CD8-positive, alpha-beta memory T cell (primary cell): ENCODE measurements at places on chromosomes 13 and 19.

GRCh38 chr13:69331245-69331644, 776.4 kb upstream of the ATXN8OS start:
- H3K36me3 ChIP-seq: no peaks in the 10 kb centered on the region
- no peak overlapping the region for H3K27ac ChIP-seq
- DNase-seq: no peak
- no peaks in the 10 kb centered on the region for H3K27me3 ChIP-seq
- H3K4me1 ChIP-seq: no peaks in the 10 kb centered on the region
- H3K4me3 ChIP-seq: no peak overlapping the region

DNA sequence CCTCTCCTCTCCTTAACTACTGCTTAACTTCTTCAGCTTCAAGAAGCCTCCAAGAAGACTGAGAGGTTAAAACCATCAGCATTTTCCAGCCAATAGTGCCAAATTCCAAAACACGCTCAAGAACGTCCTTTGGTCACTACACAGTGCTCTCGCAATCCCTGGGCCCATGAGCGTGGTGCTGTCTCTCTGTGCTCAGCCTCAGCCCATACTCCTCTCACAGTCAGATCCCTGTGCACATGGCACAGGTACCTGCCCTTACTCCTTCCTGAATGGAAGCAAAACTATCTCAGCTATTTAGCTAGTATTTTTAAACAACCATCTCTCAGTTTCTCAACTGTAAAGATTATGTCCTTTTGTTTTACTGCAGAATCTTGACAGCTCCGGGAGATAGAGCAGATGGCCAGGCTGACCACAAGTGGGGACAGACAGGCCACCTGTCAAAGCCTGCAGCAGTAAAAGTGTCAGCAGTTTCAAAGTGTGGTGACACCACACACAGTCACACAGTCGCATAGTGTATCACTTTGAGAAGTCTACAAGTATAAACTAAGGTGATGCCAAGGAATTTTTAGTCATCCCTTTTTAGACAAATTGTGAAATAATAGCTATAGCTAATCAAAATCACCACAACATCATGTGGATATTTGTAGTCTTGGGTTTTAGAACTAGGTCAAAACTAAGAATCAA, 35.7 kb downstream of the DZIP1 start:
- no peak for DNase-seq
- H3K27ac ChIP-seq: no peak overlapping the region
- no peaks in the 10 kb centered on the region for H3K36me3 ChIP-seq
- H3K27me3 ChIP-seq: peaks cover 1% of the 10 kb centered on the region
- no peaks in the 10 kb centered on the region for H3K4me1 ChIP-seq

DNA sequence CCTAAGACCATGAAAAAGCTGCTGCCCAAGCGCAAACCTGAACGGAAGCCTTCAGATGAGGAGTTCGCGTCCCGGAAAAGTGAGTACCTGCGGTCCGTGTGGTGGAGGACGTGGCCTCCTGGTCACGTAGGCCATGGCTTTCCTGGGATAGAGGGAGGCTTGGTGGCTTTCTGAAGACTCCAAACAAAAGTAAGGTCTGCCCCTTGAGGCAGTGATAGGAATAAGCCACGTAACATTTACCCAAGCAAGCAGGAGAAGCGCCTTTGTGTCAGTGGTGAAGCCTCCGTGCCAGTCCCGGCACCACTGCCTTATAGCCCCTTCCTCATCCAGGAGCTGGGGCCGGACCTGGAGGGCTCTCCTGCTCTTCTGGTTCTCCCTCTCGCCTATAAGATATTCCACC, 34.3 kb upstream of the TEX29 start:
- no peak for DNase-seq
- no peak overlapping the region for H3K4me3 ChIP-seq
- no peaks in the 10 kb centered on the region for H3K4me1 ChIP-seq
- no peaks in the 10 kb centered on the region for H3K27me3 ChIP-seq
- peaks cover 33% of the 10 kb centered on the region for H3K36me3 ChIP-seq
- no peak overlapping the region for H3K27ac ChIP-seq

- H3K4me3 ChIP-seq: no peak overlapping the region
- H3K27me3 ChIP-seq: no peaks in the 10 kb centered on the region
- H3K36me3 ChIP-seq: no peaks in the 10 kb centered on the region
- no peak for DNase-seq
Observed at GRCh38 chr19:40640744-40641143, 39.6 kb downstream of the LTBP4 start.

GRCh38 chr13:75961911-75962310, 325.8 kb downstream of the LMO7 start:
- H3K4me1 ChIP-seq: no peaks in the 10 kb centered on the region
- no peak overlapping the region for H3K27ac ChIP-seq
- no peaks in the 10 kb centered on the region for H3K27me3 ChIP-seq
- DNase-seq: no peak
- no peaks in the 10 kb centered on the region for H3K36me3 ChIP-seq

DNA sequence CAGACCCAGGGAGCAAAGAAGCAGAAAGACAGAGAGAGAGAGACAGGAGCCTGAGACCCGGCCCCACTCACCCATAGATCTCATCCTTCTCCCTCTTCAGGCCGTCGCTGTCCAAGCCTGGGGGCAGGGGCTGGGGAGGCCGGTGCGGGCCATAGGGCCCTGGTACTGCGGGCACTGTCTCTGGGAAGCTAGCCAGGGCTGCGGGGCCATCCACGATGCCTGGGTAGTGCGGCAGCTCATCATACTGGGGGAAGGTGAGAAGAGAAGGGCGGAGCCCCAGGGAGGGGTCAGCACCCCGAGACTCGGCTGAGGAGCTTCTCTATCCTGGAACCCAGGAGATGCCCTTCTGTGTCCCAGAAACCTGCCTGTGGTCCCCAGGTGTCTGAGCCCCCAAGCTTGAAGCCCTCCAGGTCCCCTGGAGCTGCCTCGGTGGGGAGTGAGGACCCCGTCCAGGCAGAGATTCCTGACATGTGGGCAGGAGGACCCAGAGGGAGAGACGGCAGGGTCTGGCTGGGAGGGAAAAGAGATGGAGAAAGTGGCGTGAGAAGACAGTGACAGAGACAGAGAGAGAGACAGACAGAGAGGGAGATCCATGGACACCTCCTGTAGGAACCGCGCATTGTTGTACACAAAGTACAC, 2.1 kb downstream of the MEIS3 start:
- no peaks in the 10 kb centered on the region for H3K36me3 ChIP-seq
- H3K27me3 ChIP-seq: peaks cover 56% of the 10 kb centered on the region
- H3K4me1 ChIP-seq: peaks cover 28% of the 10 kb centered on the region
- no peak for DNase-seq
- H3K27ac ChIP-seq: no peak overlapping the region
- no peak overlapping the region for H3K4me3 ChIP-seq

DNA sequence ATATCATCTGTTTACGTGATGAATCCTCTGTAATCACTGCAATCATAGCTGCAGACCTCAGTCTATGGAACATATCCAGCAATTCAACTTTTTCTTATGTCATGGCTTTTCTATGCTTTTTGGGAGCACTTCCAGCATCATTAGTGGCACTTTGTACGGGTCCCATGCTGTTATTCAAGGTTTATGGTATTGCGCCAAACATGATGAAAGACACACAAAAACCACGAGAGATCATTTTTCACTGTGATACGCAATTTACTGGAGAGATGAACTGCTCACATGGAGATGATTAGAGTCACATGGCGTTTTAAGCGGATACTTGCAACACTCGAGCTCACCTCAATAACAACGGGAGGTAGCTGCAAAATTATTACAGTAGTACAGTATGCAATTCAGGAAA, 2101.7 kb upstream of the PCDH20 start:
- no peaks in the 10 kb centered on the region for H3K36me3 ChIP-seq
- no peak overlapping the region for H3K27ac ChIP-seq
- H3K4me3 ChIP-seq: no peak overlapping the region
- DNase-seq: no peak

DNA sequence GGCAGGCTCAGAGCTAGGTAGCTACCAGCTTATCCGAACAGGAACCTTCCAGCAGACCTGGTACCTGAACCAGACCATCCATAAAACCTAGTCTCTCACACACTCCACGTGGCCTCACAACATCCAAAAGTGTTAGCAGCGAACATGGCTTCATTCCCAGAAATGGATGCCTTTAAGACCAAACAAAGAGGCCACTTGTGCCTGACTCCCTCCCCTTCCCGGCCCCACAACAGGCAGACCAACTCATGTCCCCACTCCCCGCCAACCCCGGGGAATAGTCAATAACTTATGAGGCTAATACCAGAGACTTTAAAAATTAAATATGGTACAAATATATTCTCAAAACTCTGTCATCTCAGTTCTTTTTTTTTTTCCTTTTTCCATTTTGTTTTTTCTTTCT, 46.2 kb downstream of the ZNF557 start:
- DNase-seq: no peak
- H3K27ac ChIP-seq: no peak overlapping the region
- no peak overlapping the region for H3K4me3 ChIP-seq
- H3K4me1 ChIP-seq: no peaks in the 10 kb centered on the region
- H3K27me3 ChIP-seq: no peaks in the 10 kb centered on the region
- H3K36me3 ChIP-seq: no peaks in the 10 kb centered on the region

- DNase-seq: no peak
- H3K27me3 ChIP-seq: peaks cover 19% of the 10 kb centered on the region
- H3K4me1 ChIP-seq: peaks cover 7% of the 10 kb centered on the region
- no peak overlapping the region for H3K4me3 ChIP-seq
- H3K36me3 ChIP-seq: no peaks in the 10 kb centered on the region
Observed at GRCh38 chr19:1725100-1726064, 27.9 kb upstream of the ONECUT3 start.

DNA sequence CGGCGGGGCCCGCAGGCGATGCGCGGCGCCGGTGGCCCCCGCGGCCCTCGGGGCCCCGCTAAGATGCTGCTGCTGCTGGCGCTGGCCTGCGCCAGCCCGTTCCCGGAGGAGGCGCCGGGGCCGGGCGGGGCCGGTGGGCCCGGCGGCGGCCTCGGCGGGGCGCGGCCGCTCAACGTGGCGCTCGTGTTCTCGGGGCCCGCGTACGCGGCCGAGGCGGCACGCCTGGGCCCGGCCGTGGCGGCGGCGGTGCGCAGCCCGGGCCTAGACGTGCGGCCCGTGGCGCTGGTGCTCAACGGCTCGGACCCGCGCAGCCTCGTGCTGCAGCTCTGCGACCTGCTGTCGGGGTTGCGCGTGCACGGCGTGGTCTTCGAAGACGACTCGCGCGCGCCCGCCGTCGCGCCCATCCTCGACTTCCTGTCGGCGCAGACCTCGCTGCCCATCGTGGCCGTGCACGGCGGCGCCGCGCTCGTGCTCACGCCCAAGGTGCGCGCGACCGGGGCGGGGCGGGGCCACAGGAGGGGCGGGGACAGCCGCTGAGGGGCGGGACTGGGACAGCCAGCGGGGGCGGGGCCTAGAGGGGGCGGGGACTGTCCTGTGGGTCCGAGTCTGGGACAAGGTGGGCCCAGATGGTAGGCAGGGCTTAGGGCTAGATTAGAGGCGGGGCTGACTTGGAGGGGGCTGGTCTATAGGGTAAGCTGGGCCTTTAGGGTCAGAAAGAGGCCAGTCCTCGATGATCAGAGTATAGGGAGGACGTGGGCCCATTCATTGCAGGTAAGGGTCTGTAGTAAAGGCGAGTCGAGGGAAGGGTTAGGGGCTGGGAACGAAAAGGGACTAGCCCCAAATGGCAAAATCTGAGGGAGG, 5.1 kb downstream of the GRIN2D start:
- H3K27ac ChIP-seq: peak overlapping the region; percentile 57
- H3K36me3 ChIP-seq: no peaks in the 10 kb centered on the region
- H3K27me3 ChIP-seq: peaks cover 25% of the 10 kb centered on the region
- peak overlapping the region; percentile 35 for H3K4me3 ChIP-seq
- DNase-seq: peak; percentile 78

DNA sequence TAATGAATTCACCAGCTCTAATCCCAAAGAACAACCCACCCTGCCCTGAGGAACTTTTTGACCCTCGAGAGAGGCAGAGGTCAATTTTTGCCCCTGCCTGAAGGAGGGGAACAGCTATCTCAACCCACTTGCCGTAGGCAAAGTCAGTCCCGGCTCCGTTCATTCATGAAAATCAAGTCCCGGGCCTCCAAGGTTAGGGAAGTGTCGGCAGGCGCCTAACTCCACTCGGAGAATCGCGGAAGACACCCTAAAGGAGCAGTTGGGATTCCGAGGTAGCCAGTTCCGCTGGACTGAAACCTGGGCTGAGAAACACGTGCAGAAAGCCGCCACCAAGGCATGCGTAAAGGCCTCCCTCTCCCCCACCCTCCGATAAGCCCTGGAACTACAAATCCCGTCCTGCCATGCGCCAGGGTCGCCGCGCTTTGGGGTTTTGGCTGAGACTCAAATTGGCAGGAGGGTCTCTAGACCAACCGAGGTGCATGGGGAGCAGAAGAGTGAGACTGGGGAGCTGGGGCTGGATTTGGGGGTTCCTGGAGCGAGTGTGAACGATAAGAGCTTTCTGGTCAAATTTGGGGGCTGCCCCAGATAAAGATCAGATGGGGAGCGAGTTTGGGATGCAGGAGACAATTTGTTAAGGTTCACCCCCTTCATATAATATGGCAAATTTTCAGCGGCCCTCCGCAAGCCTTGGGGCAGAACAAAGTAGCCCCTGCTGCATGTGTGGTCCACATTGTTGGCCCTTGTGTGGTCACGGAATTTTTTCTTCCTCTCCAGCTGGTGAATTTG, at the start of gene TNPO2:
Gene TNPO2, minus strand, starts transcription at position 292 of the 786 bp plus-strand sequence. CDS start 2,955 bp downstream, outside the sequence.
- H3K36me3 ChIP-seq: peaks cover 7% of the 10 kb centered on the region
- DNase-seq: peak; percentile 63
- H3K27ac ChIP-seq: peak within 1 kb of the TSS; percentile 60
- H3K4me1 ChIP-seq: peaks cover 17% of the 10 kb centered on the region
- H3K27me3 ChIP-seq: no peaks in the 10 kb centered on the region
